Neural crest cell (in vitro differentiated cells): ENCODE measurements at places on chromosomes 3 and 15. TPM values are rescaled to one million over a fixed set of nuclear protein-coding genes. Genes with fewer than 3 reads are reported as not detected.

DNA sequence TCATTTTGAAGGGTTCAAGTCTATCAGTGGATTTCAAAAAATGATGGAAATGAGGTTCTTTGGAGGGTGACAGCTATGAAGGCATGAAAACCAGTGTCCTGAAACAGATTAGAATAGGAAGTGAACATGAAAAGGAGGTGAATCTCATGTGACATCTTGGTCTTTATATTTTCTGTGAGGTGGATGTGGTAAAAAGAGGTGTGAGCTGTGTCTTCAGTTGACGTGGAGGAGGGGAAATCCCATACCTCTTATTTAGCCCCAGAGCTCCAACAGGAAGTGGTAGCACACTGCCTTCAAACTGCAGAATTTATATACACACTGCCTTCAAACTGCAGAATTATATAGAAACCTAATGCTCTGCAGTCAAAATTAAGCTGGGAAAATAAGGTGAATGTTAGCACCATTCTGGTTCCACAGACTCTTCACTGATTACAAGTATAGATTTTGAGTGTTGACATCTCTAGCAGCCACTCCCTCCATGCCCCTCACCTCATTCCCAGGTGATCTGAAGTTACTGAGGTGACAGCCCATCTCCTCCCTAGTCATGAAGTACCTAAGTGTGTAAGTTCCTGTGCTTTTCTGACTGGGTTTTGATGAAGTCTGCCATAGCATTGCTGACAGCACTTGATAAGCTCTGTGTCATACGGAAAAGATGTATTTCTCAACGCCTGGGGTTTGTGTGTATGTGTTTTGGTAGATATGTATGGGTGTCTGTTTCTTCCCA is 2.7 kb downstream of the RAB8B start:
- no peak for DNase-seq

DNA sequence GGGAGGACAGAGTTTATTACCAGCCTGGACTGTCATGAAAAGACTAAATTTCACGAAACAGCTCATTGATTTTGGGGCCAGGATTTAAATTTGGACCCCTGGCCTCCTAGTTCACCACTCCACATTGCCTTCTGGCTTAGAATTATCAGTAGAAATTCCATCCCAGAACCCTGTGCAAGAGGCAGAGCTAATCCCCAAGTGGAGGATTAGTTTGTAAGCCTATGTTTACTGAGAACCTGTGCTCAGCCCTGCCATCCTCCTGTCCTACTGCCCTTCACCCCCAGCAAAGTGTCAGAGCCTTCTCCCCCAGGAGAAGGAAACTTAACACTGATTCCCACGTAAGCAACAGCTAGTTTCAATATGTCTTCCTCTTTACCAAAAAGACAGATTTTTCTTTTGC is 99.4 kb downstream of the SST start:
- no peak for DNase-seq

GRCh38 chr3:27074914-27075313 is 294.3 kb downstream of the NEK10 start:
- no peak for DNase-seq

GRCh38 chr3:136192831-136193230 is 3.3 kb downstream of the MSL2 start:
- DNase-seq: no peak

- no peak for DNase-seq
Observed at GRCh38 chr3:122151480-122151879, 32.0 kb upstream of the CASR start.

Gene RHCG
- not detected in 2 replicates for total RNA-seq

Gene UBP1
- total RNA-seq: 81.9 and 90.9 TPM in 2 replicates

GRCh38 chr3:142787719-142788118 is 63.9 kb downstream of the TRPC1 start:
- DNase-seq: no peak

Gene SCG5
- 25.1 and 28.9 TPM in 2 replicates for total RNA-seq

DNA sequence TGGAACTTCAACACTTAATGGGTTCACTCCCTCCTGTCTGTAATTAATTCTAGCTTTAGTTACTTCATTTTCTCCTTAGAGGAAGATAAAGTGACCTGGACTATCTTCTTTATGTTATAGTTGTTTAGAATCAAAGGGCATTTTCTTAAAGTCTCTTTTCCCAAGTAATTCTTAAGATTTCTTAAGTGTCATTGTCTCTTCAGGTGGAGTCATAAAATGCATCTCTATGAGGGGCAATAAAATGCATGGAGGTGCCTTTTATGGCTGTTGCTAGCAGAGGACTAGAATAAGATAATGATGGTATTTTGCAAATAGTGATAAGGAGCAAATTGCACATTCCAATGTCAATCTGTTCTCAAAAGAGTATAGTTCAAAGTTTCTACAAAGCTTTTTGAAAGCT is 34.5 kb downstream of the CNTN4 start:
- no peak for DNase-seq

Gene ANKRD34C
- not detected in 2 replicates for total RNA-seq

GRCh38 chr3:16452261-16452660 is 61.2 kb downstream of the RFTN1 start:
- DNase-seq: no peak

Gene HYAL1
- 2.0 and 2.5 TPM in 2 replicates for total RNA-seq

Gene GOLGA8M
- 0.40 and 0.82 TPM in 2 replicates for total RNA-seq

Gene LDHAL6B
- total RNA-seq: not detected in 2 replicates

DNA sequence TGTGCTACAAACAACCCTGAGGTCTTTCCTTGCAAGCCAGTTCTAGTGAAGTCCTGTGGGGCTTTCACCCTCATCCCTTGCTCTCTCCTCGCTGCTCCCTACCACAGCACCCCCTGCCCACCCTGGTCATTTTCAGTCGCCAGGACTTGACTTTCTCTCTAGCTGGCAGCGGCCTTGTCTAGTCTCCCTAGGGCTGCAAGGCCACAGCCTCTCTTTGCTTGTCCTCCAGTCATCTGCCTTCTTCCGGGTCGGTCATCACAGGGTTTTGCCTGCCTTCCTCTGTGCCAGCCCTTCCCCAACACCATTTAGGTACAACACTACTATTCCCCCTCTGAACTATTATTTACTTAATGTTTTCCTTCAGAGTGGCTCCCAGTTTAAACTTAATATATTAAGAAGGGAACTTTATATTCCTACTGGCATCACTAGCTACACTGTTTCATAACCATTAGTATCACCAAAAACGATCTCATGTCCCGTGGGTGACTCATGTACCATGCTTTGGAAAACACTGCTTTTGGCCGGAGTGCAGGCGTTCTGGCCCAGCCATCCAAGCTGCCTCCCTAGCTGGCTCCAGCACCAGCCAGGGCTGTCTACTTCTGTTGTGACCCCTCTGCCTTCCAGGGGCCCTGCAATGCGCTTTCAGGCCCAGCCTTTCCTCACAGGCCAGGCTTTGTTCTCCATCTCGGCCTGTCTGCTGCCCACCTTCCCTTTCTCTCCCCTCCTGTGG is 21.4 kb downstream of the FAH start:
- no peak for DNase-seq

- DNase-seq: no peak
Observed at GRCh38 chr3:119084371-119085069, 49.9 kb upstream of the IGSF11 start.

- DNase-seq: no peak
Observed at GRCh38 chr3:152474585-152474984, 205.9 kb downstream of the MBNL1 start.

DNA sequence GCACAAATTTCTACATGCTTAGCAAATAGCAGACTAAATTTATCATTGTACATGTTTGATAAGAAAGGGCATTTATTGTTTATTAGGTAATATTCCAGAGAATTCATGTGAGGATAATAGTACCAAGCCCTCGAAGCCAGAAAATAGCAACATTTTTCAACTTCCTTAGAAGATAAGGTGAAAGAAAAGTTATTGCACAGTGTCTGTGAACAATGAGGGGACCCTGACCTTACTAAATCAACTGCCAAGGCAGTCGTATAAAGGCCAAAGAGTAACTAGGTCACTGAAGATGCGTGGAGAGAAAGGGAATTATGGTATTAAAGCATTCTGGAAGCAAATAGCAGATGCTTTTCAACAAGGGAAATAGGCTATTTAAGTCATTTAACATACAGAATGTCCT is 20.3 kb upstream of the ARL6 start:
- DNase-seq: no peak

GRCh38 chr3:147398813-147399534 is 7.4 kb downstream of the ZIC4 start:
- no peak for DNase-seq

DNA sequence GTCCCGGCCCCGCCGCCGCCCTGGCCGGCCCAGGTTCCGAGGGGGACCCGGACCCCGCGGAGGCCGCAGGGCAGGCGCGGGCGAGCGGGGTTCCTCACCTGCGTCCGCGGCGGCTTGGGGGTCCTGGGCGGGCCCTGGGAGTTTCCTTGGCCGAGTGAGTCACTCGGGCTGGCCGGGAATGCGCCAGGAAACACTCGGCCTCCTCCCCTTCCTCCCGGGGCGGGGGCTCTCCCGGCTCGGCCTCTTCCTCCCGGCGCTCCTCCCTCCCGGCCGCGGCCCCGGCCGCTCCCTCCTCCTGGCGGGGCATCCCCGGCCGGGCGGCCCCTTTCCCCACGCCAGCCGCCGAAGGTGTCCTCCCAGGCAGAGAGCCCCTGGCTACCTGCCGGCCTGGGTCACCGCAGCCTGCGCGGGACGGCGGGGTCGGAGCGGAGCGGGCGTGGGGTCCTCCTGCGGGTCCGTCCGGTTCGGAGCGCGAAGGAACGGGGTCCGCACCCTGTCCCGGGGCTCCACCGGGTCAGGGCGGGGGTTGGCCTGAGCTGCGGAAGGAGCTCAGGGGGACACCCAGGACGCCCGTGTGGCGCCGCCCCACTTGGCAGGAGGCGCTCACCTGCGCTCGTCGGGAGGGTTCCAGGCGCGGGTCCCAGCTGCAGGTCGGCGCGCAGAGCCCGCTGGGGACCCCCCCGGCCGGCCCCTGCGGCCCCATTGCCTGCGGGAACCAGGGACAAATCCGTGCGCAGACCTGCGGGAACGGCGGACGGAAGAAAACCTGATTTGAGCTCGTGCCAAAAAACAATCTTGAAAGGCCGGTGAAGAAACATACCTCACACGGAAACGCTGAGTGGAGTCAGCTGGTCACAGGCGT is at the start of gene CYFIP1:
CYFIP1 (minus strand) TSS at position 180 of the 862 bp plus-strand sequence. CDS start 33,083 bp downstream, outside the sequence.
- DNase-seq: peak; percentile 63

DNA sequence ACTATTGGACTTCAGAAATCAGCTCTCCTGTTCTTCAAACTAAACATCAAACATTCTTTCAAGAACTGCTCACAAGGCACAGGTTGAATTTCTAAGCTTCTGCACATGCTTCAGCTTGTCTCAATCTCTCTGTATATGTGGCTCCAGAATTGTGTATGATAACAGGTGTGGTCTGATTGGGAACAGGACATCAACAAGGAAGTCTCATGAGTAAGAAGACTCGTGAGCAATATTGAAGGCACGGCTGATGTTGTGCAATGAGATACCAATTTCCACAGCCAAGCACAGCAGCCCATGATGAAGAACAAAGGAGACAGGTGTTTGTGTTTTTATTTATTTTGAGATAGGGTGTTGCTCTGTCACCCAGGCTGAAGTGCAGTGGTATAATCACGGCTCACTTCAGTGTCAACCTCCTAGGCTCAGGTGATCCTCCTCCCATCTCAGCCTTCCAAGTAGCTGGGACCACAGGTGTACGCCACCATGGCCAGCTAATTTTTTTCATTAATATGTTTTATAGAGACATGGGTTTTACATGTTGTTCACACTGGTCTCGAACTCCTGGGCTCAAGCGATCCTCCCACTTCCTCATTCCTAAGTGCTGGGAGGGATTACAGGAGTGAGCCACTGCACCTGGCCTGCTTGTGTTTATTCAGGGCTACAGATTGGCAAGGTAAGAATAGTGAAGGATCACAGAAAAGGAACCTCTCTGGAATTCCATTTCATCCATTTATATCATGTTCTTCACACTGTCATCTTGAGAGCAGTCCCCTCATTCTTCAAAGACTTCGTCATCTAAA is 32.2 kb upstream of the ABHD17C start:
- DNase-seq: no peak

- DNase-seq: no peak
Observed at GRCh38 chr3:127791221-127791913, 30.9 kb downstream of the MGLL start.

DNA sequence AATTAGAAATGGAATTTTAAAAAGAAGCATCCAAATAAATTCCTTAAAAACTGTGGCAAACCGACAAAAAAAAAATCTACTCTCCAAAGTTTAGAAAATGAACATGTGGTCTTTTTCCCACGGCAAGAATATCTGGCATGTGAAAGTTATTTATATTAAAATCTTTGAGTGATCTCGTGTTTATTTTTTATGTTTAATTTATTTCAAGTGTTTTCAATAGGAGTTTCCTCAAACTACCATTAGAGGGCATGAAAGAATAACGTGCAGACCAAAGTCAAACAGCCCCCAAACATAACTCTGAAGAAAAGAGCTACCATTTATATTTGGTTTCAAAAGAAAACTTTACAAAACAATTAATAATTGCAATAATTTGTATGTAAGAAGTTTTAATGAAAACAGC is 286.4 kb downstream of the ZIC4 start:
- DNase-seq: no peak

Gene PHC3
- total RNA-seq: 35.2 and 37.1 TPM in 2 replicates

Gene IQCH
- total RNA-seq: 2.5 and 2.8 TPM in 2 replicates

Gene GOLGA8G
- not detected in 2 replicates for total RNA-seq

- no peak for DNase-seq
Observed at GRCh38 chr3:58082047-58082446, 73.8 kb downstream of the FLNB start.

- DNase-seq: no peak
Observed at GRCh38 chr3:108972482-108972881, 18.8 kb upstream of the GUCA1C start.

- DNase-seq: no peak
Observed at GRCh38 chr15:38795471-38796245, 231.0 kb upstream of the RASGRP1 start.

- no peak for DNase-seq
Observed at GRCh38 chr3:127424766-127425504, 137.1 kb upstream of the PRR20G start.

GRCh38 chr3:39750712-39751111 is 58.7 kb upstream of the MYRIP start:
- DNase-seq: no peak

GRCh38 chr15:73741321-73741836 is 11.8 kb downstream of the INSYN1 start:
- DNase-seq: no peak

Gene MCTP2
- 0.25 and 0.35 TPM in 2 replicates for total RNA-seq

GRCh38 chr3:141368925-141369794 is 856 bp downstream of the ZBTB38 start:
- DNase-seq: no peak

DNA sequence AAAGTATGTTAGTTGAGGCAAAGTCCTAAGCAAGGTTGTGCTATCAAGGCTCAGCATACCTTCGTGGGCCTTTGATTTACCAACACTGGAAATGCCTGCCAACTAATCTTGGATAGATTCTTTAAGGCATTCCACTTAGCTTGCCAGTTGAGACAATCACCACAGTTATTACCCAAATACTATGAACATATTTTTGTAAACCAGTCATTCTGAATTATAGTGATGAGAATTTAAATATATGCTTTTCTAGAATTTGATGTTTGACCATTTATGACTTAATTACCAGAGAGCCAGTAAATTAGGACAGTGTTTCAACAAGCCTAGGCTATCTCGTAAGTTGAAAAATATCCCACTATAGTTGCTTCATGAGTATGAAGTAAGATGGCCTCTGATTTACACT is 15.5 kb downstream of the TRIM59 start:
- DNase-seq: no peak

GRCh38 chr15:70240820-70241430 is 143.2 kb upstream of the TLE3 start:
- no peak for DNase-seq
